Suppressor macrophage (primary cell): ENCODE measurements at places on chromosomes 6 and 20.

DNA sequence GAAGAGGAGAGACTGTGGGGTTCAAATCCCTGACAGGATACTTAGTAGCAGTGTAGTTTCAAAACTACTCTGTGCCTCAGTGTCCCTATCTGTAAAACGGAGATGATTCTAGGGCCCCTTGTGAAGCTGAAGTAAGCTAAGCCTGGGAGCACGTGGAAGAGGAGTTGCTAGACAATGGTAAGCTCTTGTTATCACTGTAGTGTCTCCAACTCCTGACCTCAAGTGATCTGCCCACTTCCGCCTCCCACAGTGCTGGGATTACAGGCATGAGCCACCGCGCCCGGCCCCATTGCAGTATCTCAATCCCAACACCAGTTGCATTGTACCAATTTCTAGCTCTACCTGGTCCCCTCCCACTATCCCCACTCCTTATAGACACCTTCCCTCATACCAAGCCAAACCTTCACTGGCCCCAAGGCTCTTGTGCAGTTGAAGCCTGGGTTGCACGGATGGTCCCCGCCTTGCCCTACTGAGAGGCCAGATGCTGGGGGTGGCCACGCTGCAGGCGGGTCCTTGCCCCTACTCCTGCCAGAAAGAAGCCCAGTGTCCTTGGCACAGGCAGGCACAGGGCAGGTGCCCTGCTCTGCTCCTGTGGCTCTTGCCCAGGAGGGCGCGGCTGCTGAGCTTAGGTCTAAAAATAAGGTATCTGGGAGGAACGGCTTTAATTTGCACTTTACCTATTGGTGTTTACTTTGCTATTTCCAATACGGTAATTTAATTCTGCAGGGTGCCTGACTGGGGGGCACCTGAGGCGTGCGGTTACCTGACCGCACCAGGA is 118.1 kb downstream of the VEGFA start:
- DNase-seq, result no peak

- DNase-seq, result peak; percentile 81
These were observed 17.9 kb upstream of the PRDM13 start for GRCh38 chr6:99588618-99589289.

DNA sequence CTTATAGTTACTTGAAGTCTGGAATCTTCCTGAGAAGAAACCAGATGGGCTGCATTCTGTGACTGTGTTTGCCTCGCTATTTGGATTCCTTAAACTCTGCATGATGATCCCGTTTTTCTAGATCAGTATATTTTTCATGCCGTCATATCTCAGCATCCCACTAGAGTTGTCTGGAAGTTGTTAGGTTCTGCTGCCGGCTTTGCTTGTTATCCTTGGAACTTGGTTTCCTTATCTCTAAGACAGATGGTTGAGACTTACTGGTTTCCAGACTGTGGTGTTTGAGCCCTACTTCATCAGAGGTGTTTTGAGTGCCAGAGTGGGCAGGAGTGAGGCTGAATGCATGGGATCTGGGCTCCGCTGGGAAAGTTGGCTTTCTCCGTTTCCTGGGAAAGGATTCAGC is 50.3 kb downstream of the CDS2 start:
- DNase-seq, result no peak

DNA sequence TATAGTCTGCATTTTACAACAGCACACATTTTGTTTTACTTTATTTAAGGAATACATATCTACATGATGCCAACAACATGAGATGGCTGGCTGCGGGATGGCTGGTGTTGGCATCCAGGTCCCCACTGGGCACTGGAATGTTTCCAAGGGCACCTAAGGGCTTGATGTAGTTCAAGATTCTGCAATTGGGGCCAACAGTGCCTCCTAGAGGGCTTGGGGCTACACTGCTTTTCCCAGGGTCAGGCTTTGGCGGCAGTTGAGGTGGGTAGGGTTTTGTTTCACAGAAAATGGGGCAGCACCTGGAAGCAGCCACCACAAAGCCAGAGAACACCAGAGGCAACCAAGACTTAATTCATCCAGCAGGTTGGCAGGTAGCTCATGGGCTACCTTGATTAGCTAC is 202.2 kb upstream of the PRND start:
- peak; percentile 66 for DNase-seq

GRCh38 chr6:144467921-144468320 is 182.8 kb downstream of the UTRN start:
- no peak for DNase-seq

- DNase-seq, result no peak
These were observed 318.0 kb downstream of the RFPL4B start for GRCh38 chr6:112665114-112665513.

- peak; percentile 34 for DNase-seq
These were observed 93.6 kb downstream of the SNAP91 start for GRCh38 chr6:83615025-83615999.

DNA sequence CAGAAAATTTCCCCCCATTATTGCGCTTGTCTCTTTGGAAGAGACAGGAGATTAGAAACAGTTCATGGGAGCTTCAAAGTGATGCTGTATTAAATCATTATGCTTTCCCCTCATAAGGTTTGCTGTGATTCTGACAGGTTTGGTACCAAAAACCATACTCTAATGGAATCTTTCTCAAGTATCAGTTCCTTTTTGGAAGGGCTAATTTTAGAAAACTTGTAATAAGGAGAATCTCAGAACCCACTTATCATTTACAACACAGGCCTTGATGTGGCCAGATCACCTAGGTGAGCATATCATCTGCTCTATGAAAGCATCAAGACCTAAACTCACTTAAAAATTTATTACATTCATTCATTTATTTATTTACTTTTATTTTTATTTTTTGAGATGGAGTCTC is 51.2 kb downstream of the TP53INP2 start:
- no peak for DNase-seq

- DNase-seq, result no peak
These were observed 290.9 kb upstream of the RNF217 start for GRCh38 chr6:124671324-124671723.

- DNase-seq, result peak; percentile 88
These were observed 36.5 kb upstream of the MLN start for GRCh38 chr6:33840048-33840926.

- peak; percentile 92 for DNase-seq
These were observed 1.7 kb upstream of the SIGLEC1 start for GRCh38 chr20:3714092-3714491.

GRCh38 chr6:24704468-24704867 is 14.5 kb downstream of the C6orf62 start:
- DNase-seq, result no peak

DNA sequence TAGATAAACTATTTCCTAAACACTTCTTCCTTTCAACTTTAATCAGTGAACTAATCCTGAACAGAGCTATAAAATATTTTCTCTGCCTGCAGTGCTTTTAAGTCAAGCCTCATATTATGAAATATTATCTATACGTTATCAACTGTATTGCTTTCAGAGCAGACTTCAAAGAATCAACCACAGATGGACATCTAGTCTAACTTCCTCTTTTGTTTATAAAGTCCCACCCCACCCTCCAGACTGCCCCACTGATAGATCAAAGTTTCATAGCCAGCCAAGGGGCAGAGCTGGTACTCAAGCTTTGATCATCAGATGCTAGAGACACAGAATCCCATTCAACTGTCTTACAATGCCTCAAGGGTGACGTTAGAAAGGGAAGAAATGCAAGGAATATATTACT is 308.3 kb downstream of the LAMA2 start:
- DNase-seq, result no peak

GRCh38 chr6:79149884-79150283 is 71.8 kb upstream of the PHIP start:
- DNase-seq, result no peak

GRCh38 chr6:87514831-87515230 is 42.1 kb downstream of the SLC35A1 start:
- DNase-seq, result no peak

DNA sequence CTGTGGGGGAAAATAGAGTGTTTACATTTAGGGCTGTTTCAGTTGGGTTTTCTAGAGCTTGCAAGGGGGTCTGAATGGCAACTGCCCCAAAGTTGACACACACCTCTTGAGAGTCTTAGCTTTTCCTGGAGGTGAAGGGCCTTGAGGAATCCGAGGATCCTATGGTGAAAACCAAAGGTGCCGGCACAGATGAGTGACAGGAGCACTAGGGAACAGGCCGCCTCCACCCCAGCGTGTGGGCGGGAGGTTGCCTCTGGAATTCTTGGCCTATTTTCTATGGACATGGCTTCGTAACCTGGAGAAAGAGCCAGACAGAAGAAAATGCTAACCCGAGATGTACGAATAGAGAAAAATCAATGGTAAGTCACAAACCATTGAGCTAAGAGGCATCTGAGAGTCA is 283.2 kb upstream of the FOXQ1 start:
- DNase-seq, result no peak

- no peak for DNase-seq
These were observed 52.1 kb downstream of the PTPN1 start for GRCh38 chr20:50562262-50562701.

DNA sequence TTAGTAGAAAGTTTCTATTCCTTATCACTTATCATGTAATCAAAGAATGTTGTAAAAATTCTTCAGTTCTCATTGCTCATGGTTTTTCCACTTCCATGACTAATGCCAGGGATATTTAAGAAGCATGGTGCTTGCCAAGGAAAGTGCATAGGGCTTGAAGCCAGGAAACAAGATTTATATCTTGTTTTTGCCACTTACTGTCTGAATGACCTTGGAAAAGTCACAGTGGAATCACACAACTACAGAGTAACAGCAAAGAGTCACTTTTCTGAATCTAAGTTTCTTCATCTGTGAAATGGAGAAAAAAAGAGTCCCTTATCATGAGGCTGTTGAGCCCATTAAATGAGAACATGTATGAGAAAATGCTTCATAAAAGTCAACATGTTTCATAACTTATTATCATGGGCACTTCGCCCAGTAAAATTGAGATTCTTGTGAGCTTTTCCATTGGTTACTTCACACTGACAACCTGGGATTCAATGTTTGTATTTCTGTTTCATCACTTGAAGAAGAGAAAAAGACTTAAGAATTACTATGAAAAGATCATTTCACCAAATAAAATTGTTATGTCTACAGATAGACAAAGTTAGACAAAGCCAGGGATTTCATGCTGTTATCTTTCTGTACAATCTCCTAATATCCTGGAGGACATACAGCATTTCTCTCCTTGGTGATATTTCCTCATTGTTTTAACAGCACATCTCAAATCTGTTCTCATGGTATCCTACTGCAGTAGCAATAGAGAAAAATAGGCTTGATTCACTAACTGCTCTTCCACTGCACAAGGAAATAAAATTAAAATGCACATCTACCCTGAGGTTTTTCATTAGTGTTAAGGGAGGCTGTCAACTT is 7.6 kb upstream of the BMP5 start:
- DNase-seq, result no peak

- no peak for DNase-seq
These were observed 101.6 kb downstream of the FYN start for GRCh38 chr6:111771629-111772028.

- DNase-seq, result no peak
These were observed 84.5 kb downstream of the PLCB1 start for GRCh38 chr20:8216375-8217200.

DNA sequence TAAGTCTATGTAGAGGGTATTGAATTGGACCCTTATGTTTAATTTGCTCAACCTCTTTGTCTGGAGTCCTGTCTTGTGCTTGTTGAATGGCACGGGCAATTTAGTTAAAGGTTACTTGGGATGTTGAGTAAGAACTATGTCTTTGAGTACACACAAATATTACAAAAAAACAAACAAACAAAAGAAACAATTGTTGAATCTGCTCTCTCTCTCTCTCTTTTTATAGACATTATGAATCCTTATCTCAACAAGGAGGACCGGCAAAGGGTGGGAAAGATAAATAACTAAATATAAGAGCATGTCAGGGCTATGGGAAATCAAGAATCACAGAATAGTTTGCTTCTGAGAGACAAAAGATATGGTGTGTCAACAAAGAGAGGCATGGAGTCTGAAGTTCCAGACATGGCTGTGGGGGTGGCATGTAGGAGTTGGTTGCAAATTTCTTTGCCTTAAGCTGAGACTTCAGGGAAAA is 608.6 kb downstream of the UTRN start:
- DNase-seq, result no peak

DNA sequence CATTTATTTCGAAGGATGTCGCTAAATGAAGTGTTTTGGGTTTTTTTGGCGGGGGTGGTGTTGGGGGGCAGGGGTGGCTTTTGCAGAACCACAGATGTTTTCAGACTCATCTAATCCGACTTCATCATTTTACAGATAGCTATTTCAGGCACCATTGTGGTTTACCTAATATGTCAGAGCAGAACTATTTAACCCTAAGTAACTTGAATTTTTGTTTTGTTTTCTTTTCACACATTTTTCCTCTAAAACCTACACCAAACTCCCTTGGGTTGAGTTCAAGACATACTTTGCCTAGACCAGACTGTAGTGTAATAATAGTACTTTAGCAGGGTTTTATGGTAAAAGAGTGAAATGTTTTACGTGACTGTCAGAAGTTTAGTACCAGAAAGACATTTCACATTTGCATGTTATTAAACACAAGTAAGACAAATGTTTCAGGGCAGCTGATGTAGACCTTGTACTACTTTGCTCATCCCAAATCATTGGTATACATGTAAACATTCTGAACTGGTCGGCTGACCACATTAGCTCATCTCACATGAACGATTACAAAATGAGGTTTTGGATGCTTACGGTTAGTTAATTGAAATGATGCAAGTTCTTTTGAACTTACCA is 37.7 kb downstream of the MAP3K4 start:
- DNase-seq, result peak; percentile 26

DNA sequence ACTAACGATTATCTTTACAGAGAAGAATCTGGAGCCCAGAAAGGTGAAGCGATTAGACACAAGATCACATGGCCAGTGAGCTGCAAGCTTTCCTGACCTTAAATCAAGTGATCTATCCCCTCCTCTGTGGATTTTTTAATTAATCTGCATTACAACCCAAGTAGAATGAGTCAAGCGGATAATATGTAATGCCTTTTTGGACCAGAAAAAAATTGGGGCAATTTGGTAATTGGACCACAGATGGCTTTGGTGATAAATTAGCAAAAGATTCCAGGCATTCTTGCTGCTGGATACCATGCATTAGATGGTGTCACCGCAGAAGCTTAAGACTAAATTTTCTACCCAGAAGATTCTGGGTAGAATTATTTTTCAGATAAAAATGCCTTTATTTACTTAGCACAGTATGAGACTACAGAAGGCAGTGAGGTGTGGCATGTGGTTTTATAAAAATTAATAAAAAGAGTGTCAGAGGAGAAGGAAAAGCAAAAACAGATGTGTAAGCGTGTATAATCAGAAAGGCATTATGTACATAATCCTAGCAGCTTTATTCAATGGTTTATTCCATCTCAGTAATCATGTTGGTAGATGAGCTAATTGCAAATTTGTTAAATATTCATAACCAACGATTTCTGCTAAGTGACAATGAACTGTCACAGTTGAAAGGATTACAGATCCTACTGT is 53.9 kb upstream of the PCSK2 start:
- DNase-seq, result no peak

GRCh38 chr6:4093288-4093687 is 14.4 kb upstream of the FAM217A start:
- DNase-seq, result no peak

DNA sequence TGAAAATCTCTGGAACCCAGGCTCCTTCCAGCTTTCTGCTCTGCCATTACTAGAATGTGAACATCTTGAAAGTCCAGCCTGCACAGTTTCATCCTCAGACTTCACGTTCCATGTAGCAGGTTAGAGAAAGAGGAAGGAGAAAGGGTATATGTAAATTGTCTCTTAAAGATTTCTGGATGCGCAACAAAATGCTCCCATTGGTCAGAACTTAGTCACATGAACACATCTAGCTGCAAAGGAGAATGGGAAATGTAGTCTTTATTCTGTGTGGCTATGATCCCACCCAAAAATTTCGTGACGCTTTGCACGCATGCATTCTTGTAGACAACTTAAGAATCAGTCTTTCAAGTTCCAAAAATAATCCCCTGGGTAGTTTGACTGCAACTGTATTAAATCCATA is 46.4 kb upstream of the CHD6 start:
- DNase-seq, result peak; percentile 33
